ENCODE measurements at places on chromosomes 2 and 18. TPM values are rescaled to one million over a fixed set of nuclear protein-coding genes. Genes with fewer than 3 reads are reported as not detected.

GRCh38 chr2:747762-748351, 70.7 kb upstream of the TMEM18 start:
- DNase-seq = no peak

DNA sequence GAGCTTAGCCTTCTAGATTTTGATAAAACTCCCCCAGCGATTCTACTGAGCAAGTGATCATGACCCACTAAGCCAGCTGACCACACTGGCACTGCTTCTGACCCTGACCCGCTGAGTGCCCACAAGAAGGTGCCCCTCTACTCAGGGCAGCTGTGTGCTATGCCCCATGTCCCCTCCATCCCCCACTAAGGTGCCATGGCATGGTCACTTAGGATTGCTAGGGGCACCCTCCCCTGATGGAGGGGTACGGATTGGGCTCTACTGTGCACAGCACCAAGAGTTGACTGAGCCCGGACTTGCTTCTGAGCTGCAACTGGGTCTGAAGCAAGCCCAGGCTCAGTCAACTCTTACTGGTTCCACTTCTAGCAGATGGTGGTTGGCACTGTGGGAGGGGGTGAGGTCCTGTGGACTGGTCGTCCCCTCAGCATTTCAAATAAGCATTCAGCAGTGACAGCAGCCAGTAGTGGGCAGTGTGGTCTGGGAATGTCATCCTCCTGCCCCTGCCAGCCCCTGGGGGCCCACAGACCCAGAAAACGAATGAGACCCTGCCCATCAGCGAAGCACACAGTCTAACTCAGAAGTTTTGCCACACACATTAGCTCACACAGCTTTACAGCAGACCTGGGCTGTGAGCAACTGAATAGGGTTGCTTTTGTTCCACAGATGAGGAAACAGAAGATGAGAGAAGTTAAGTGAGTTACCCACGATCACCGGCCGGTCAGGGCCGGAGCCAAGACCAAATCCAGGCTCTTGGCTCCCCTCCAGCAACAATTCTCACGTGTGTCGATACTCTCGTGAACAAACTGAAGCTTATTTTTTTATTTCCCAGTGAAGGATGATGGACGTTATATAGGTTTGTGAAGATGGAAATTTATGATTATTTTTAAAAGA, 52.1 kb upstream of the FOSL2 start:
- DNase-seq = no peak

GRCh38 chr18:79515944-79516351, 120.2 kb downstream of the NFATC1 start:
- DNase-seq = peak; percentile 16

- no peak for DNase-seq
Measured at GRCh38 chr18:64438178-64438577, 289.3 kb upstream of the LINC00305 start.

The GPR155 gene
- total RNA-seq = 13.5 TPM

- DNase-seq = no peak
Measured at GRCh38 chr2:197925204-197925603, 120.8 kb downstream of the PLCL1 start.

DNA sequence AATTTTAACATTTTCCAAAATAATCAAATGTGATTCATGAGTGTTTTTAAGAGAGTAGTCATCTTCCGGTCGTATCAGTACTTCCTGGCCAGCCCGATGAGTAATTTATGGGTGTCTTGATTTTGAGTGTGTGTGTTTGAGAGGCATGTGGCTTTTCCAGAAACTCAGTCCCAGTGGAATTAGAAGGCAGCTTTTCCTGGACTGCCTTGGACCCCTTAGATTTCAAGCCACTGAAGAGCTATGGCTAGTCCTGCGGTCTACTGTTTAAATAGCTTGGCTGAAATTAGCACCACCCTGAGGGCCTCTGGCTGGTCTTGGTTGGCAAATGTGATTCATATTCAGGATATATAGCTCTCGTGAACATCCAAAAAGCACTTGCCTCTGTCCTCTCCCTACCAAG, 59.4 kb downstream of the HK2 start:
- no peak for DNase-seq

DNA sequence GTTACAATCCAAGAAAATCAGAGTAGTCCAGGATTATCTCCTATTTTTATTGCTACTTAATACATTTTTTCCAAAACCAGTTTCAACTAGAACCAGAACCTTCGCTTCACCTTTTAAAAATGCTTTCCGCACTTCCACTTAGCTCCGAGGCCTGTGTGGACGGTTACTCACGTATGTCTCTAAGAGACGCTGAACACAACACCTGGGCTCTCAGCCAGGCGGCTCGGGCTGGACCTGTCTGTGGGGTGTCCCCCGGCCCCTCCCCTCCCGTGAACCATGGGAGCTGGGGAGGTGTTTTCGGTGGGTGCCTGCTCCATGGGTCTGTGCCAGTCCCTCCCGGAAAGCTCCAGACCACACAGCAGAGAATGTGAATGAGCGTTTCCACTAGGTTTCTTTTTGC, 223.8 kb downstream of the GLI2 start:
- DNase-seq = no peak

DNA sequence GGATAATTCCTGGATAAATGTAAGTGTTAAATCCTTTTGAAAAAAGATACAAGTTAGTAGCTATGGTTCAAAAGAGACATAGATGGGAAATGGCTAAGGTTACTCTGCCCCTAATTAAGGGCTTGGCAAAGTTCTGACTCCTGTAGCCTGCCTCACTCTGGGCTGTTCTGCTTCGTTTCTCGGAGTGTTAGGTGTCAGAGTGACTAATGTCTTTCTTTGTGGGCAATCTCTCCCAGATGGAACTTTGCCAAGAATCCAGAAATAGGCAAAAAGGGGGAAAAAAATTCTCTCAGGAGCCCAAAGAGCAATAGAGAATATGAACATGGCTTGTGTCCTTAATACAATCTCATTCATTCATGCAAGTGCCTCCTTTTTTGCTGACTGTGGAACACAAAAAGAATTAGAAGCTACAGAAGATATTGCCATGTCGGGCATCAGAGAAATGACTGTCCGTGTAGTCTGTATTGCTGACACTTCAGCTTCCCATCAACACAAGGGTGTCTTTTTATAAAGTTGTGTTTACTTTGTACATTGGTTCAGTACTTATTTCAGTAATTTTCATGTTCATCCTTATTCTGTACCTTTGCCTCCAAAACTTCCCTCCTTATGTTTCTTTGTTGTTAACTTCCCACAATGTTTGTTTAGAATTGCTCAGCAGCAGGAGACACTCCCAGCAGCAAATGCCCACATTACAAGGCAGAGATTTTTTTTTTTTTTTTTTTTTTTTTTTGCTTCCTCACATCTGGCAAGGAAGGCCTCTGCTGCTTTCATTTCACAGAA, 134.0 kb downstream of the FTCDNL1 start:
- DNase-seq = no peak

The KIDINS220 gene
- total RNA-seq = 29.9 TPM

DNA sequence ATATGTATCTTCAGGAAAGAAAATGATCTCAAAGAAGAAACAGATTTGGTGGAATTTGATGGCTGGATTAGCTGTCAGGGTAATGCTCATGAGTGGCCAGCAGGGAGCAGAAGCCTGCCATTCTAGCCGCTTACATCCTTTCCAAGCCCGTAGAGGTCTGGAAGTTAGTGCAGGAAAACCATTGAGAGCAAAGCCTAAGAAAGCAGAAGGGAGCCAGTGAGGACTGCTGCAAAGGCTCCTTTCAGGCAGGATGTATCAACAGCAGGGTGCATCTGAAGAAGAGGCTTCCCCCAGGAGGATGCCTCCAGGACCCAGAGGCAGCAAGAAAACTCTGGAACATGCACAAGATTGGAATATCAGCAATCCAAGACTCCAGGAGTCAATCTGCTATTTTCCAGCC, 22.9 kb upstream of the LBH start:
- DNase-seq = peak; percentile 54

All from activated CD8-positive, alpha-beta memory T cell treated with anti-CD3 and anti-CD28 coated beads, Interleukin-2, amount 10 ng/mL, durations not matched to agents 7 days and 5 days (primary cell).